Activated T-helper 1 cell treated with anti-CD3 and anti-CD28 coated beads, Interleukin-2, amount 50 U/mL, for 16 hours (primary cell): ENCODE measurements at places on chromosomes 3 and 15.

GRCh38 chr3:155651489-155652218 is 93.2 kb downstream of the PLCH1 start:
- DNase-seq, result no peak

DNA sequence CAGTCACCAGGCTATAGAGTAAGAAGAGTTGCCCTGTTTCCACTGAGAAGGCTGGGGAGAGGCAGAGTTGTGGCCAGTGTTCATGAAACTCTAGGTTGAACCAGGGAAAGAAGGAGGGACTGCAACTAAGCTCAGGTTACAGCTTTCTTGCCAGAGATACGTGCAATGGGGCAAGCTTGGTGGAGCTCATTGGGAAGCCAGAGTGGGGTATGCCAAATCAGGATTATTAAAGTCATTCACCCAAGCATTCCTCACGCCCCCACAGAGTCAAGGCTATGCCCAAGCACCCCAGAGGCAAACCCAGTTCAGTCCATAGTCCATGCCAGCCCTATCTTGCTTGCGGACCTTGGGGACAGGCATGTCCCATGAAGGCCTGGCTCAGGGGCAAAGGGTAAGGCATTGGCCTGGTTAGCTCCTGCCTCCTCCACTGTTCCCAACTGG is 17.6 kb downstream of the SLC6A20 start:
- no peak for DNase-seq

- DNase-seq, result no peak
Measured at GRCh38 chr15:53072077-53072476, 281.9 kb upstream of the ONECUT1 start.

DNA sequence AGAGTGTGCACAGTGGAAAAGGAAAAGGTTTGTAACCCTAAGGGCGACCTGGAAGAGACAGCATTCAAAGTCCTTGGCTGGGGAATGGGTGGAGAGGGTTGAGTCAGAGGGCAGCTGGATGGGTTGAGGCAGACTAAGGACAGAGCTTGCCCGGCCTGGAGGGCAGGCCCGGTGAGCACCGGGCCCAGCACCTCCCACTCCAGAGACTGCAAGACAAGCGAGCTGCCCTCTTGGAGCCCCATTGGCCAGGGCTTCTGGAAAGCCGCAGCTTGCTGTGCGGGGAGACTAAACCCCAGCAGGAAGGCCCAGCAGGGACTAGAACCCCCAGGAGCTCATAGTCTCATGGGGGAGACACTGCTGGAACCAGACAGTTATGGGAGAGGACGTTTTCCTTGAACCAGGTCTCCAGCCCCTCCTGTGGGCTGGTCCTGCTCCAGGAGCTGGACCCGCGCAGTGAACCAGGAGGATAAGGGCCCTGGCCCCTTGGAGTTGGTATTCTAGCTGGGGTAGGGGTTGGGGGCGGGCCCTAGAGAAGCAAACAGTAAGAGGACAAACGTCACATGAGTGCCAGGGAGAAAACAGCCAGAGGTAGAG is 59.1 kb downstream of the RGMA start:
- no peak for DNase-seq

DNA sequence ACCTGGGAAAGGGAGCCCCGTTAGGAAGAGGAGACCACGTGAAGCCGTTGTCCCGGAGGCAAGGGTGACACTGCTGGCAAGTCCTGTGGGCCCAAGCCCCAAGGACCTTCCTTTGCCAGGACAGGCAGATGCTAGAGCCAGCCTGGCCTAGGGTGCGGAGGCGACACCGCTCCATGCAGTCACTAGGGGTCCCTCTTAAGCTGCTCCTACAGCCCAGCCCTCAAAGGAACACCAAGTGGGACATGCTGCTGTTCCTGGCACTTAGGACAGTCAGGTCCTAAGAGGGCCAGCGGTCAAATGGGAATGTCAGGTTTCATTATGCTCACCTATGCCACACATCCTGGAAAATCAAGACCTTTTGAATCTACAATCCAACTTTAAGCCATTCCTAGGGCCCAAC is 59.7 kb downstream of the RPN1 start:
- no peak for DNase-seq

- no peak for DNase-seq
Measured at GRCh38 chr3:186871403-186871924, 29.0 kb downstream of the ADIPOQ start.

- DNase-seq, result no peak
Measured at GRCh38 chr3:59212128-59212779, 162.4 kb upstream of the CFAP20DC start.

DNA sequence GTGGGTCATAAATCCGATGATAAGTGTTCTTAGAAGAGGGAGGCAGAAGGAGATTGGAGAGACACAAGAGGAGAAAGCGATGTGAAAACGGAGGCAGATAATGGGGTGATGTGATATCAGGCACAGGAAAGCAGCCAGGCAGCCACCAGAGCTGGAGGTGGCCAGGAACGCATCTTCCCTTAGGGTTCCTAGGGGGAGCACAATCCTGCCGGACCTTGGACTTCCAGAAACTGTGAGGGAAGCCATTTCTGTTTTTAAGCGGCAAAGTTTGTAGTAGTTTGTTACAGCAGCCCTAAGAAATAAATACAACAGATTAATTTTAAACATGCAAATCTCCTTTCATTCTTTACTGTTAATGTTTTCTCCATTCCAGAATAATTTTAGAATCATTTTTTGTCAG is 259.9 kb upstream of the TMC3 start:
- DNase-seq, result no peak

GRCh38 chr15:78360367-78360801 is 20.2 kb downstream of the CRABP1 start:
- DNase-seq, result no peak

DNA sequence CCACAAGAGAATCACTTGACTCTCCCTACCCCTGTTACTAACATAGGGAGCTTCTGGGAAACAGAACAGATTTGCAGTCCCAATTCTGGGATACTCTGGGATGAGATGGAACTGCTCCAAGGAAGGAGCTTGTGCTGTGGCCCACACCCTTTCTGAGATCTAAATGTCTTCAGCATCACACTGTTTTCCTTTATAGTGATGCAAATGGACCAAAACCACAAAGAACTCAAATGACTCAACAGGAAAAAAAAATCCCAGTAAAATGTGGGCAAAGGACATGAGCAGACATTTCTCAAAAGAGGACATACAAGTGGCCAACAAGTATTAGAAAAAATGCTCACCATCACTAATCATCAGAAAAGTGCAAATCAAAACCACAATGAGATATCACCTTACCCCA is 155.6 kb downstream of the NECTIN3 start:
- DNase-seq, result no peak

DNA sequence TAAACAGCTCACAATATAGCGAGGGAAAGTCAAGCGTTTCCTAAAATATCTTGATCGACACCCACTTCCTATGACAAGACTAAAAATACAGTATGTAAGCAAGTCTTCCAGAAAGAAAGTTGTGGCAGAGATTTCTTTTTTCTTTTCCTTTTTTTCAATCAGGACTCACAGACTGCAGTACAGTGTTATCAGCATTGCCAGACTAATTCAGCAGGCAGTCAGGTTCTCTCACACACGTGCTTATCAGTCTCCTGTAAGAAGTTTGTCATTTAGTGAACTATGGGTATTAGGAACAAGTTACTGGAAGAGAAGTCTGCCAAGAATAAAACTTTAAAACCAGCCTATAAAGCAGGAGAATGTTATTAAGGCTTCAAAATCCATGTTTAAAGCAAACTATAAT is 32.8 kb upstream of the ZNF385D start:
- DNase-seq, result no peak

GRCh38 chr3:142626971-142627370 is 30.8 kb downstream of the PLS1 start:
- no peak for DNase-seq

DNA sequence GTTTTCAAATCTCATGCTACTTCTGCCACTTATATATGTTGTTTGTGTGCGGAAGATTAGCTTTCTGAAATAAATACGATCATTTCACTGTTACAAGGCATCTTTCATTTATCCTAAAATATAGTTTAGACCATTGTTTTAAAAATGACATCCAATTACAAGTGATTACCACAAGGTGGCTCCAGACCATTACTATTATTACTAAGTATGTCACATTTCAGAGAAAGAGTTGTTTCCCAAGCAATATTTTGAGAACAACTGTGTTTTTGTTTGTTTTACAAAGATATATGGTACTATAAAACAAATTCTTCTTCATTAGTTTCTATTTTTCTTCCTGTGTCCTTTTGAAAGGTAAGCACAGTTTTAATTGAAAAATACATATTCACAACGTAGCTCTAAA is 136.0 kb upstream of the RAP2B start:
- no peak for DNase-seq

GRCh38 chr3:150744041-150744918 is 18.7 kb downstream of the SIAH2 start:
- no peak for DNase-seq

- no peak for DNase-seq
Measured at GRCh38 chr3:98777801-98778220, 14.7 kb downstream of the ST3GAL6 start.

GRCh38 chr15:76199106-76200082 is 111.9 kb downstream of the ETFA start:
- DNase-seq, result no peak

DNA sequence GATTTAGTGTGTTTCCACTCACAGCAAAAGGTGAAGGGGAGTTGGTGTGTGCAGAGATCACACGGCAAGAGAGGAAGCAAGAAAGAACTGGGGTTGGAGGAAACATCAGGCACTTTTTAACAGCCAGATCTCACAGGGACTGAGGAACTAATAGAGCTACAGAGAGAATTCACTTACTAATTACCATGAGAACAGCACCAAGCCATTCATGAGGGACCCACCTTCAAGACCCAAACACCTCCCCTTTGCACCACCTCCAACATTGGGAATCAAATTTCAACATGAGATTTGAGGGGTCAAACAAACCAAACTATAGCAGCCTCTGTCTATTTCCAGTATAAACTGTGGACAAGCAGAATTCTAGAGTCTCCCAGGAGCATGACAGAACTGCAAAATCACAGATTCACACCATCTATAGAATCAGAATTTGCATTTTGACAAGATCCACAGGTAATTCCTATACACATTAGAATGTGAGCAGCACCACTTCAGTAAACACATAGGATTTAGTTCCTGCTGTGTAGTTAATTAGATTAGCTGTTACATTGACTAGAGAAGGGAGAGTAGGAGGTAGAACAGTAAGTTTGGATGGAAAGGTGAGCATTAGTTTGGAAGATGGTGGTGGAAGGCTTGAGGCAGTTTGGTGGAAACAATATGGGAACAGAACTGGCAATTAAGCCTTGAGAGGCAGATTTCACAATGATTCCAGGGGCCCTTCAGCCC is 311.7 kb downstream of the NSUN3 start:
- no peak for DNase-seq

DNA sequence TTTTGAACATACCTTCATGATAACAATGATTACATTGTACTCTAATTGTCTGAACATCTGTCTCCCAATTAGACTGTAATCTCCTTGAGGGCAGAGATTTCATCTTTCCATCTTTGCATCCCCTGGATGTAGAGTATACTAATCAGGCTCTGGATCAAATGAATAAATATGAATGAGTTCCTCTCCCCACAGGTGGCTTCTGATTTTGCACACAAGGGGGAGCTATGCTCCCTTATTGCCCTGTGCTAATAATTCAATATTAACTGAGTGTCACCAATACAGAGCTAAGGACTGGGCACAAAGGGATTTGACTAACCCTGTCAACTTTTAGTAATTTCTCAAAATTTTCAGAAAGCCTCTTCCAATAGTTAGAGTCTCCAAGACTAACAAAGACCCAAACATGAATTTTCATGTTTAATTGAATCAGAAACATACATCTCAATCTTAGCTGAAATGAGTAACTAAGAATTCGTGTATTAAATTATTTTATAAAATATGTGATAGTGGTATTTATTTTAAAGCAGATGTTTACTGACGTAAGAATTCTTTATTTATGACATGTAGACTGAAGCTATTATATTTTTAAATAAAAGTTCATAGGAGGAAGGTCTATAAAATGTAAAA is 3.0 kb downstream of the DUOXA1 start:
- DNase-seq, result no peak

DNA sequence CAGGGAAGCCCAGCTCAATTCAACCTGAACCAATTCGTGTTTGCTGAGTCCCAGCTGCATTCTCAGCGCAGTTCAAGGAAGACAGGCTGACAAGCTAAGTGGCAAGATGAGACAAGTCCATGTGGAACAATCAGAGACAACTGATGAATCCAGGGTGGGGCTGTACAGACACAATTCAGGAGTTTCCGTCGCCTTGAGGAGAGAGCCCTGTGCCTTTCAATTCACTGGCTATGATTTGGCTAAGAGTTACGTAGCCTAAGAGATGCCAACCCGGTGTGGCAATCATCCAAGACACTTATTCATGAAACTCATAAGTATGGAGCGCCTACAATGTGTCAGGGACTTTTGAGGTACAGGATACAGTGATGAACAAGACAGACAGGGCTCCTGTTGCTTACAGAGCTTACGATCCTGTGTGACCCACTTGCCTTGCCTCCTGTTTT is 15.5 kb upstream of the ZBED2 start:
- DNase-seq, result no peak

GRCh38 chr3:187533797-187534196 is 136.4 kb downstream of the SST start:
- no peak for DNase-seq

GRCh38 chr3:155352900-155353490 is 59.5 kb upstream of the STRIT1 start:
- DNase-seq, result no peak

DNA sequence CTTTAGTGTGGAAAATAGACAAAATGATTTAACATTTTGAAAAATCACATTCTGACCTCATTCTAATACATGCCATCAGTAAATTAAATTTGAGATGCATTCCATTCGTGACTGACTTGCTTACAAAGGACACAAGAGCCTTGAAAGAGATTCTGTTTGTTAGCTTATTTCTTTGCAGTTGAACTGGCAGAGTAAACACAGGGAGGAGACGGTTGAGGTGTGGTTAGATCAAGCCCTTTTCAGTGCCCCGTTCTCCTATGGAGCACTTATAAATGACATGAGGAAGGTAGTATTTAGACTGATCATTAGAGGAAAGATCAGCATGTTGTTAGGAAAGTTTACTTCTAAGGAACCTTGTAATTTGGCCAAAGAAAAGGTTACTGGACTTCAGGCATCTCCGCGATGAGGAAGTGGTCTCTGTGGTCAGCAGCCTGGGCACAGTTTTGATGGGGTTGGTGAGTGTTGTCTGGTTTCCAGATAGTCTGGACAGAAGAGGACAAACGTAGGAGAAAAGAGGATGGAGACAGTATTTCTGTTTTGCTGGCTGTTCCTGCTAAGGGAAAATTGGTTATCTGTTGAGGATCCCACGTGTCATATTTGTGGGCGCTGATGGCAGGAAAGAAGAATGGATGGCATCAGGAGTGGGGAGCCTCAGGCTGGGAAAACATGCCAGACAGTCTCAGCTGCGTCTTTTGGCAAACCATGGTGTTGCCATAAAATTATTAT is 328.9 kb upstream of the TBL1XR1 start:
- DNase-seq, result no peak
